Neural crest cell (in vitro differentiated cells): ENCODE measurements at places on chromosomes 13 and 19.

GRCh38 chr13:41061914-41062837 lies 867 bp downstream of the WBP4 start:
- DNase-seq = no peak

- no peak for DNase-seq
These were observed 1434.7 kb downstream of the SLITRK1 start for GRCh38 chr13:82447416-82448077.

DNA sequence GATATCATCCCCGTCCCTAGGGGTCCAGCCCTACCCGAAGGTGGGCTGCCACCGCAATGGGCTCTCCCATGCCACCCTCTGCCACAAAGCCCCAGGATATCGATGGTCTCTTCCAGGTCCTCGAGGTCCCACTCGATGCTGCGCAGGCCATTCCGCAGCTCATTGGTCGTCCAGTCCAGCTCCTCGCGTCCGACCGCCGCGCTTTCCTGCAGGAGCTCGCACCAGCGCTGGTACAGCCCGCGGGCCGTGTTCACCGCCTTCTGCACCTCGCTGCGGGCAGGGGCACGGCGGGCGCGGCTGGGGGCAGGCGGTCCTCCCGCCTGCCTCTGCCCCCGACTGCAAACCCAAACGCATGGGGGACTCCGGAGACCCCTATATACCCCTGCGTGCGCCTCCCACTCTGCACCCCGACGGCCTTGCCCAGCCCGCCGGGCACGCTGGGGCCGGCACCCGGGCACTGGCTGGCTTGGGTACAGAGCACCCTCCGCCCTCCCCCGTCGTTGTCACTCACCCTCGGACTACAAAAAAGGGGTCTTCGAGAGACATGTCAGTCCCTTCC lies 468 bp downstream of the STX10 start:
- peak; percentile 36 for DNase-seq

DNA sequence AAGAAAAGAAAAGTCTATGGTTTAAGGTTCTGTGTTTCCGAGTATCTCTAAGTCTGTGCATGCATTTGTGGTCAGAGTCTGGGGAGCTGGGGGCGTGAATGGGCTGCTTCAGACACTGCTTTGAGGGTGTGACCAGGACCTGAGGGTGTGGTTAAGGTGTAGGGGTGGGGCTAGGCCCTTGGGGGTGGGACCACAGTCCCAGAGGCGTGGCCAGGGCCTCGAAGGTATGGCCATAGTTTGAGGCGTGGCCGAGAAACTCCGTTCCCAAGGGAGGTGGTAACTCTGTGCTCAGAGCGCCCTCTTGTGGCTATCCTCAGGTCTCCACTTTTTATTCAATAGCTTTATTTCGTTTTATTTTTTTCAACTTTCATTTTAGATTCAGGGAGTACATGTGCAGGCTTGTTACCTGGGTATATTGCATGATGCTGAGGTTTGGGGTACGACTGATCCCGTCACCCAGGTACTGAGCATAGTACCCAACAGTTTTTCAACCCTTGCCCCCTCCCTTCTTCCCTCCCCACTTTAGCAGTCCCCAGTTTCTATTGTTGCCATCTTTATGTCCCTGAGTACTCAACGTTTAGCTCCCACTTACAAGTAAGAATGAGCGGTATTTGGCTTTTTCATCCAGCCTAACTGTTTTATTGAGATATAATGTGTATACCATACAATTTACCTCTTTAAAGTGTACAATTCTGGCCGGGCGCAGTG lies 7.0 kb upstream of the CBLC start:
- peak; percentile 93 for DNase-seq

DNA sequence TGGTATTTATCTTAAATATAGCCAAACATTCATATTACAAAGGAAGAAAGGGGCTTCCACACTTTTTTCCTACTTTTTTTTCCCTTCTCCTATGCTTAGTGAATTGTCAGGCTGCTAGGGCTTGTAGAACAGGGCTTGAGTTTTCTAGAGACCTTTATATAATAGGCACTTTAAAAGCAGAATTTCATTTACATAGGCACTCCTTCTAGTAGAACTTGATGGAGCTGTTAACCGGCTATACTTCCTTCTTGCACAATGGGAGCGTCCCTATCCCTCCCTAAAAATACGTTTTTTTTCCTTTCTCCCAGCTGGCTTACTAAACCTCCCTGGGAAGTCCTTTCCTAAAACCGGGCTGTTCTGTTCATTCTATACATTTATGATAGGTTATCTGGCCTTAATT lies 1.1 kb downstream of the TRIM13 start:
- DNase-seq = no peak

DNA sequence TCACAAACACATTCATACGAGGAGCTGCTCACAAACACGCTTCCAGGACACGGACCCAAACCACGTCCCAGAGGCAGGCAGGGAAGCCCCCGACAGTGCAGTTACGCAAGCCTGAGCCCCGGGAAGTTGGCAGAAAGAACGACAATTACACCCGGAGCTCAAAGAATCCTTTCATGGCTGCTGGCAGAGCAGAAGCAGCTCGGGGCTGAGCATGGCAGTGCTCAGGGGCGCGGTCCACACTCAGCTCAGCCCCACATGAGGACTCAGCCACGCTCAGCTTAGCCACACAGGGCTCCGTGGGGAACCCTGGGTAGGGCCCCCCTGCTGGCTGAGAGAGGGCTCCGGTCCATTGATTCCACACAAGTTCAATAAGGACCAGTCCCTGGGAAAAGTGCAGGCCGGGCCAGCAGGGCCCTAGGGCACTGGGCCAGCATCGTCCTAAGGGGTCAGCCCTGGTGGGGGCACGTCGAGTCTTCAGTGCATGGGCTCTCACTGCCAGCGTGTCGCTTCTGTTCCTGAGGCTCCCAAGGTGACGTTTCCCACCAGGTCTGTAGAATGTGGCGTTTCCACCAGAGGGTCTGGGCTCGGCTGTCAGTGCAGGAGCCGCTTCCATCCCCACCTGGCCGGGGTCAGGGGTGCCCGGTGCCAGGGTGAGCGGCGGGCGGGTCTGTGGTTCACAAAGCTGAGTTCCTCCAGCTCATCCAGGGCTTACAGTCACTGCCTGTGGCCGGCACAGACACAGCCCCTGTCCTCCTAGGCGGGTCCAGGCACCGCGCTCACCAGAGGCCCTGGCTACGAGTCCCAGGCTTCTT lies 23.1 kb downstream of the GAS6 start:
- no peak for DNase-seq

DNA sequence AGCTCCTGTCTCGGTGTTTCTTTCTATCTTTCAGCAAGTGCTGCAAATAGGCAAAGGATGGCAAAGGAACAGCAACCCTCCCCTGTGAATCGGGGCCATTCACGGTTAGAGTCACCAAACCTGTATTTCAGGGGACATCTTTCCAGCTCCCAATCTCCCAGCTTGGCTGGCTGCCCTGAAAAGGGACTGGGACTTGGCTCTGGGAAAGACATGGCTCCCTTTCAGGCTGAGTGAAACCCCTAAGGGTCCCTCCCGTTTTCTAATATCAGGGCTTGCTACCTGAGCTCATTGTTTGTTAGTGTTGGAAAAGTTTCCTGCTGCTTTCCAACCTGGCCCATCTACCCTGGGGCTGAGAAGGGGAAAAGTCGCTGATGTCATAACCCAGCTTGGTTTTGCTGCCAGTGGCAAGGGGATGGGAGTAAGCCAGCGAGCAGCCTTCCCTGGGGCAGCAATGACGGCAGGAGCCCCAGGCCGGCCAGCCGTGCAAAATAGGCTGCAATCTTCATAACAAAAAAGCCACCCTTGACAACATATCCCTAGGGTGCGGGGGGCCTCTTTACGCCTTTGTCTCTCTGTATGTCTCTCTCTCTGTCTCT lies 29.9 kb downstream of the SERP2 start:
- DNase-seq = no peak

DNA sequence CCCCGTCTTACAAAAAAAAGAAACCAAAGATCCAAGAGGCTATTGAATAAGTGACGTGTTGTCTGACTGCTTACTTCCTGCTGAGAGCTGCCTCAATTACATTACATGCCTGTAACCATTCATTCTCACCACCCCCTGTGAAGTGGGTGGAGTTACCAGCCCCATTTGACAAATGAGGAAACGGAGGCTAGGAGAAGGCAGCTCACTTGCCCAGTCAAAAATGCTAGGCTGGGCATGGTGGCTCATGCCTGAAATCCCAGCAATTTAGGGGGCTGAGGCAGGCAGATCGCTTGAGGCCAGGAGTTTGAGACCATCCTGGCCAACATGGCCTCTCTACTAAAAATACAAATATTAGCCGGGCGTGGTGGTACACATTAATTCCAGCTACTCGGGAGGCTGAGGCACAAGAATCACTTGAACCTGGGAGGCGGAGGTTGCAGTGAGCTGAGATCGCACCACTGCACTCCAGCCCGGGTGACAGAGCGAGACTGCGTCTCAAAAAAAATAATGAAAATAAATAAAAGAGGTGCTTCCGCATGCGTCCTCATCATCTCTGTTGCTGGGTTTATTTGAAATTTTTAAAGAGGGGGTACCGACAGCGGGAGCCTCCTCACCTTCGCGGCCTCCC lies 499 bp downstream of the LSM7 start:
- no peak for DNase-seq

GRCh38 chr19:21586311-21587116 lies 81.1 kb downstream of the ZNF429 start:
- DNase-seq = peak; percentile 10

DNA sequence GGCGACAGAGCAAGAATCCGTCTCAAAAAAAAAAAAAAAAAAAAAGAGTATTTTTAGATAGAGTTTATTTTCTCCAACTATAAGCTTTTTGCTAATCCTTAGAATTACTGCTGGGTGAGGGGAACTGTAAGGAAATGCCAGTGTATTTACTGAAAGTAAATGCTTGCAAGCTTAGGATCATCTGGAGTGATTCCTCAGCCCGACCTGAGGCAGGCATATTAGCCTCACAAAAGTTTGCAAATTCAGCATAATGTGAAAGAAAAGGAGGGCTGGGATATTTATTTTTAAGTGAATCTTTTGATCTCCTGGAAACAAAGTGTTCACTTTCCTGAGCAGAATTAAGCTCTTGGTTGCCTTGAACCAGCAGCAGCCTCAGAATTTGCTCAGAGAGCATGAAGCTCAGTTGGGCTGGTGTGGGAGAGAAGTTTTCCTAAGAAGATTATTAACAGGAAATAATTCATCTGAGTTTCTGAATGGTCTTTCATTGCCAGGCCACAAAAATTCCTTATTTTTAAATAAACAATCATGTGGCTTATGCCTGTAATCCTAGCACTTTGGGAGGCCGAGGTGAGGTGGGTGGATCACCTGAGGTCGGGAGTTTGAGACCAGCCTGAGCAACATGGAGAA lies 24.7 kb upstream of the SPATA13 start:
- DNase-seq = no peak

GRCh38 chr19:39563408-39563807 lies 23.4 kb upstream of the EID2 start:
- no peak for DNase-seq

DNA sequence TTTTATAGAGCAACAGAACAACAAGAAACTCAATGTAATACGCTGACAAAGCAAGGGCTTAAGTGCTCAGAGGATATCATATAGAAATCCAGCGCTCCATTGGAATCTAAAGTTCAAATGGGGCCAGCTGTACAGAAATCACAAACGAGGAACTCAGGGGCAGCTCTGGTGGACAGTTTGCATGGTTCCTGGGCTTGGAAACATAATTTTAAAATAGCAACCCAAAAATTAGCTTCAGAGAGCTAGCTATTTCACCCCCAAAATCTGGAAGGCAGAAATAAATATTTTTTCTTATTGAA lies 19.2 kb upstream of the LATS2 start:
- no peak for DNase-seq
